GM04504 (cell line): ENCODE measurements at places on chromosomes 2 and 18.

DNA sequence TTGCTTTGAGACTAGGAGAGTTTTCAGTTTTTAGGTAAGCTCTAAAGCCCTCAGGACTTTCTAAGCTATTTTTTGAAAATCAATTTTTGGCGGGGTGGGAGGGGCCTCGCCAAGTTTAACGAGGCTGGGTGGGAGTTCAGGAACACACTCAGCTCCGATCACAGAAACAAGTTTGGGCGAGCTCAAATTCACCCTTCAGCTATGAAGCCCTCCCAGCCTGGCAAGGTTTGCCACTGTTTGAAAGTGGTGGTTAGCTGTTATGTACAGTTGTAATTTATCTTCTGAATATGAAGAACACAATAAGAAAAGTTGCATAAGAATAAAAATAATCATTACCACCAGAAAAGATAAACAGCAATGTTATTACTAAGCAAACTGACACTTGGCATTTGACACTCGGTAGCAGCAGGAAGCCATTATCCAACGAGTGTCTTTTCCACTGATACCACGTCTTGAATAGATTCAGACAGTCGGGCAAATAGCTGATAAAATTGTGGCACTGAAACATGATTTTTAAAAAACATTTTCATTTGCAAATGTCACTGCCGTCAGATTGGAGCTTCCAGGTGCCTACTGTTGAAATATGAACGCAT lies 59.8 kb downstream of the KCTD1 start:
- no peak for DNase-seq

- DNase-seq: no peak
These were observed 22.7 kb downstream of the PDE1A start for GRCh38 chr2:182404092-182404491.

- DNase-seq: no peak
These were observed 46.9 kb downstream of the MBD5 start for GRCh38 chr2:148067801-148068200.

- no peak for DNase-seq
These were observed 20.6 kb downstream of the ADCY3 start for GRCh38 chr2:24899361-24899910.
